ENCODE measurements at places on chromosomes 11 and 22. TPM values are rescaled to one million over a fixed set of nuclear protein-coding genes. Genes with fewer than 3 reads are reported as not detected.

The SHISA8 gene
- 1.7 TPM for total RNA-seq

The PKDREJ gene
- total RNA-seq = not detected

The HTR3B gene
- not detected for total RNA-seq

The SCGB1A1 gene
- total RNA-seq = not detected

The SRSF8 gene
- total RNA-seq = 22.9 TPM

The LRRC32 gene
- total RNA-seq = 3.0 TPM

The TOB2 gene
- total RNA-seq = 16.4 TPM

The DEPDC7 gene
- 2.5 TPM for total RNA-seq

The TSKU gene
- 0.38 TPM for total RNA-seq

The CHRM4 gene
- not detected for total RNA-seq

The C22orf23 gene
- not detected for total RNA-seq

The CDKN1C gene
- 0.26 TPM for total RNA-seq

The TSGA10IP gene
- not detected for total RNA-seq

The MS4A4A gene
- not detected for total RNA-seq

The UBE2L3 gene
- total RNA-seq = 49.1 TPM

The SLC17A6 gene
- not detected for total RNA-seq

The SLC37A2 gene
- total RNA-seq = 0.67 TPM

The IGLL5 gene
- not detected for total RNA-seq

The CECR2 gene
- total RNA-seq = 0.17 TPM

The IRAG1 gene
- not detected for total RNA-seq

The BDNF gene
- not detected for total RNA-seq

The CSF2RB gene
- total RNA-seq = 0.14 TPM

The BEST1 gene
- 0.49 TPM for total RNA-seq

The C22orf42 gene
- not detected for total RNA-seq

The VPREB3 gene
- total RNA-seq = not detected

The CCDC73 gene
- not detected for total RNA-seq

The APOBEC3A gene
- total RNA-seq = not detected

The TST gene
- 0.44 TPM for total RNA-seq

The KCNQ1OT1 gene
- 0.20 TPM for total RNA-seq

The PRR33 gene
- total RNA-seq = 0.07 TPM

The VPS11 gene
- total RNA-seq = 16.9 TPM

The HDHD5 gene
- 40.1 TPM for total RNA-seq

The ACR gene
- total RNA-seq = not detected

The SOX10 gene
- not detected for total RNA-seq

The MDK gene
- total RNA-seq = 4.6 TPM

The KCNJ1 gene
- total RNA-seq = not detected

The BTBD18 gene
- total RNA-seq = not detected

The SPON1 gene
- total RNA-seq = 0.25 TPM

The TSPAN32 gene
- total RNA-seq = 5.0 TPM

The GGTLC2 gene
- not detected for total RNA-seq

The DSCAML1 gene
- 0.17 TPM for total RNA-seq

The AIP gene
- 163 TPM for total RNA-seq

The GP1BB gene
- not detected for total RNA-seq

The NTM gene
- total RNA-seq = not detected

The PGA4 gene
- total RNA-seq = not detected

The OR2AG2 gene
- 0.05 TPM for total RNA-seq

The OR4X1 gene
- not detected for total RNA-seq

The HEPHL1 gene
- total RNA-seq = not detected

The ANGPTL5 gene
- not detected for total RNA-seq

The RASD2 gene
- not detected for total RNA-seq
